ENCODE measurements at places on chromosomes 2 and 18. TPM values are rescaled to one million over a fixed set of nuclear protein-coding genes. Genes with fewer than 3 reads are reported as not detected.

DNA sequence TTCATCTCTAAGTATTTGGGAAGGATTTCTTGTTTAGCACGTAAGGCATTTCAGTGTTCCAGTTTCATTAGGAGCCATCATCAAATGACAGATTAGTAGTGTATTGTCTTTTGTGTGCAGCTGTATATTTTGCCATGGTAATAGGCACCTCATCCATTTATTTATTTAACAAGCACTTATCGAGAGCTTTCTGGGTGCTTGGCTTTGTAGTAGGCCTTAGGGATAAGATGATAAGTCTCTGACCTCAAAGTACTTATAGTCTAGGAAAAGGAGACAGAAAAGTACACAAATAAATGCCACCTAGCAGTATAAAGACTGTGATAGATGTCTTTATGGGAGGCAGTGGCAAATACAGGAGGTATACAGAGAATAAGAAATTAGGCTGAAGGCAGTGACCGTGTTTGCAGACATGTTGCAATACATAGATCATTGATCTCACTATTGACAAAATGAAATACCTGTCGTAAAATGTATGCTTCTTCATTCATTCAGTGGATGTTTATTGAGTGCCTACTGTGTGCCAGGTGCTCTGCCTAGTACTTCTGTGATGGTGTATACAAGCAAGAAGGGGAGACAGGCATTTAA, 265.9 kb downstream of the SETBP1 start:
- H3K27ac ChIP-seq, result no peak overlapping the region
- DNase-seq, result no peak
- no peak overlapping the region for H3K4me3 ChIP-seq
- H3K36me3 ChIP-seq, result no peaks in the 10 kb centered on the region
- peaks cover 5% of the 10 kb centered on the region for H3K4me1 ChIP-seq

DNA sequence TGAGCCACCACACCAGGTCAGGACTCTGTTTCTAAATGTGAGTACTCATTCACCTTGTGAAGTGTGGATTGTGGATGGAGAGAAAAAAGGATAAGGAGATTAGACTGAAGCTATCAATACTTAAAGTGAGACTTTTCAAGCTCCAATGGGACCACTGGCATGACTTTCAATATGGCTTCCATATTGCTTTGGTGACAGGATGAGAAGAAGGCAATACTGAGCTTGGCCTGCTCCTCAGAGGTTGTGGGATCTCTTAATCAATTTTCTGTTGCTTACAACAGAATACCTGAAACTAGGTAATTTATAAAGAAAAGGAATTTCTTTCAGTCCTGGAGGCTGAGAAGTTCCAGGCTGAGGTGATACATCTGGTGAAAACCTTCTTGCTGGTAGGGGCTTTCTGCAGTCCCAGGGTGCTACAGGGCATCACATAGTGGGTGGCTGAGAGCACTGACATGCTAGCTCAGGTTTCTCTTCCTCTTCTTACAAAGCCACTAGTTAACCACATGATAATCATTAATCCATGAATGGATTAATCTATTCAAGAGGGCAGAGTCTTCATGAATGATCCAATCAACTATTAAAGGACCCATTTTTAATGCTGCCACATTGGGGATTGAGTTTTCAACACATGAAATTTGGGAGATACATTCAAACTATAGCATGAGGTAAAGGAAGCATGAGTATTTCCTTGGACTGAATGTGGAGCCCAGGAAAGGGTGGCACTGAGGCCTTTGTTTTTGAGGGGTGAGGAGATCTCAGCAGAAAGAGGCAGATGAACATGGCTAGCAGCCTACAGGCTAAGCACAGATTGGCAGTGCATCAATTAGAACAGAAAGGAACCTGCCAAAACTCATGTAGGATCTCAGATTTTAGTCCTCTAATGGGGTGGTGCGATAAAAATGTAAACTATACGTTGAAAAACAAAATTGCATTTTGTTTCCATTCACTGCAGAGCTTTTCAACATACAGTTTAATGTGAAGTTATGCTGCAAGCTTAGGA, 274.5 kb downstream of the PIK3C3 start:
- H3K36me3 ChIP-seq, result no peaks in the 10 kb centered on the region
- no peak overlapping the region for H3K27ac ChIP-seq
- H3K4me1 ChIP-seq, result no peaks in the 10 kb centered on the region
- no peak for DNase-seq
- no peak overlapping the region for H3K4me3 ChIP-seq

RNU2-63P gene
- not detected for polyA plus RNA-seq

LINC00305 gene
- polyA plus RNA-seq, result not detected

PLGLB2 gene
- not detected for polyA plus RNA-seq
